Upper lobe of right lung (tissue), 1 donor: ENCODE measurements at places on chromosomes 7 and 10. TPM values are rescaled to one million over a fixed set of nuclear protein-coding genes. Genes with fewer than 3 reads are reported as not detected.

DNA sequence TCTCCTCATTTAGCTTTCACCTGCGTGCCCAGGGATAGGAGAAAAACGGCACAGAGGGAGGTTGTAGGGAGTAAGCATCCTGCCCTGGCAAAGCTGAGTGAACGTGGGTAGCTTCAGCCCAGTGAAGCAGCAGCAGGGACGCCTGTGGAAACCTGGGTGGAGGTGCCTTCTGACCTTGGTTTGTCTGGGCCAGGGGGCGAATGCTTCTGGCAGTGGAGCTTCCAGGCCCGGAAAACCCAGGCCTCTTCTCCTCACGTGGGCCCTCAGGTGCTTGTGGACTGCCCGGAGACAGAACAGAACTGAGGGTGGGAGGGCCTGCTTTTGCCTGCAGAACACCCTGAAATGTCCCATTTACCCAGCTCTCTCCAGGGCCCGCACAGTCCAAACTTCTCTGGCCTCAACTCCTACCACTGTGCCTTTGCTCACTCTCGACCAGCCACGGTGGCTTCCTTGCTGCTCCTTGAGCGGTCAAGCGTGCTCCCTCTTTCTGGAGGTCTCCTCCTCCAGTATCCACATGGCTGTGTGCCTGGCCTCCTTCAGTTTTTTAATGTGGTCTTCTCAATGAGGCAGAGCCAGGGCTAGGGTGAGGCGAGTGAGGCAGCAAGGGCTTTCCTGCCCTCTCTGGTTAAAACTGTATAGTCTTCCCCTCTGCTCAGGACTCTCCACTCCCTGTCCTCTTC, 62.4 kb downstream of the TMEM209 start:
- DNase-seq = no peak

CALML3 gene
- not detected for total RNA-seq

OR2A5 gene
- not detected for total RNA-seq

STEAP2 gene
- 11.5 TPM for total RNA-seq
